Gastrocnemius medialis (tissue), 4 donors: ENCODE measurements at places on chromosomes 11 and 22.

DNA sequence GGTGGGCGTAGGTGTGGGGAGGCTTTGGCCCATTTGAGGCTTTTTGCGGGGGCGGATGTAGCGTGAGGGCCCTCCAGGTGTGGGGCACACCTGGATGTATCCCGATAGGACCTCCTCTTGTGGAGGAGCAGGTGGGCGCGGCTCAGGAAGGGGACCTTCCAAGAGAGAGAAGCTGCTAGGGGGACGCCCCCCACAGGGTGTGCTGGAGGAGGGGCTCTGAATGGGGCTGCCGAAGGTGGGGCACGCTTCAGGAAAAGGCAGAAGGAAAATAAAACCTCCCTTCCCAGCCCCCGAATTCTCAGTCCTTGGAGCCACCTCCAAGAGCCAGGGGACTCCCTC lies 621 bp downstream of the SGSM1 start:
- peak overlapping the region; percentile 49 for H3K4me3 ChIP-seq
- no peaks in the 10 kb centered on the region for H3K36me3 ChIP-seq
- no peak for DNase-seq
- H3K27me3 ChIP-seq, result no peaks in the 10 kb centered on the region

- no peak overlapping the region for H3K27ac ChIP-seq
- H3K4me3 ChIP-seq, result no peak overlapping the region
- peaks cover 7% of the 10 kb centered on the region for H3K4me1 ChIP-seq
- H3K36me3 ChIP-seq, result no peaks in the 10 kb centered on the region
Measured at GRCh38 chr11:115148101-115148500, 356.1 kb downstream of the CADM1 start.

GRCh38 chr22:44225812-44226211 lies 45.1 kb downstream of the PARVG start:
- no peak overlapping the region for H3K27ac ChIP-seq
- H3K4me3 ChIP-seq, result no peak overlapping the region
- no peak for DNase-seq
- no peaks in the 10 kb centered on the region for H3K4me1 ChIP-seq

DNA sequence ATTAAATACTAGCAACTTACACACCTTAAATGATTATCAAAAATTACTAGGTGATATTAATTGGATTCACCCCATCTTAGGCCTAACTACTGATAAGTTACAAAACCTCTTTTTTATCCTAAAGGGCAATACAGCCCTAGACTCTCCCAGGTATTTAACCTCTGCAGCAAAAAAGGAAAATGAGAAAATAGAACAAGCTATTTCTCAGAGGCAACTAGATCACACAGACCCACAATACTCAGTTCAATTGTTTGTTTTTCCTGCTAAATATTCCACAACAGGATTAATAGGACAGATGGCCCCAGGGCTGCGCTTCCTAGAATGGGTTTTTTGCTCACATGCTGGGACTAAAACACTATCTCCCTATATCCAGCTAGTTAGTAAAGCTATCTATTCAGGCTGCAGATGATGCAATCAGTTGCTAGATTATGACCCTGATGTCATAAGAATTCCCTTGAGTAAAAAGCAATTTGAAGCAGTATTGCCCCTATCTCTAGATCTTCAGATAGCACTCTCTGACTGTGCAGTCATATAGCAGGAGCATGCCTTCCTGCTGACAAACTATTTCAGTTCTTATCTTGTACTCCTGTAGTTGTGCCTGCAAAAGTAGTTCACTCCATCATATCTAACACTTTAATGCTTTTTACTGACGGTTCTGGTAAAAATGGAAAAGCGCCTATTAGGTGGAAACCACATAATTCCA lies 1595.5 kb upstream of the TENM4 start:
- no peaks in the 10 kb centered on the region for H3K27me3 ChIP-seq
- H3K36me3 ChIP-seq, result no peaks in the 10 kb centered on the region
- H3K4me3 ChIP-seq, result no peak overlapping the region
- no peak for DNase-seq

DNA sequence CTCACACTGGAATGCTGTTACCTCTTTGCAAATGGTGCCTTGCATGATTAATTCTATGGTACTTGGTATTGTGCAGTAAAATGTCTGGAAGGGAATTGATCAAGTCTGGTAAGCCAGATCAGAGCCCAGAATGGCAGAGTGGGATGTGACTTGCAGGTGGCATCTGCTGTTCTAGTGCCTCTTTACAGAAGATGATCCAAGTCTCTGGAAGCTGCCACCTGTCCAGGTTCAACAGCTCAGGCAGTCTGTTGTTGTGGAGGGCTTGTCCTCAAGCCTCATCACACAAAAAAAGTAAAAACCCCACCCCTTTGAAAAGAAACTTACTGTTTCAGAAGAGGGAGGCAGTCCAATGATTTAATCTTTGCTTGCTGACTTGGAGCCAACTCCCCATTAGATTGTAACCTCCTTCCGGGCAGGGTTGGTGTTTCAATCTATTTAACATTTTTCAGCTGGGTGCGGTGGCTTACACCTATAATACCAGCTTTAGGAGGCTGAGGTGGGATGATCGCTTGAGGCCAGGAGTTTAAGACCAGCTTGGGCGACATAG lies 17.1 kb downstream of the ZNRF3 start:
- peaks cover 22% of the 10 kb centered on the region for H3K4me1 ChIP-seq
- no peak overlapping the region for H3K27ac ChIP-seq
- H3K36me3 ChIP-seq, result no peaks in the 10 kb centered on the region
- H3K4me3 ChIP-seq, result no peak overlapping the region
- H3K27me3 ChIP-seq, result no peaks in the 10 kb centered on the region
- no peak for DNase-seq

DNA sequence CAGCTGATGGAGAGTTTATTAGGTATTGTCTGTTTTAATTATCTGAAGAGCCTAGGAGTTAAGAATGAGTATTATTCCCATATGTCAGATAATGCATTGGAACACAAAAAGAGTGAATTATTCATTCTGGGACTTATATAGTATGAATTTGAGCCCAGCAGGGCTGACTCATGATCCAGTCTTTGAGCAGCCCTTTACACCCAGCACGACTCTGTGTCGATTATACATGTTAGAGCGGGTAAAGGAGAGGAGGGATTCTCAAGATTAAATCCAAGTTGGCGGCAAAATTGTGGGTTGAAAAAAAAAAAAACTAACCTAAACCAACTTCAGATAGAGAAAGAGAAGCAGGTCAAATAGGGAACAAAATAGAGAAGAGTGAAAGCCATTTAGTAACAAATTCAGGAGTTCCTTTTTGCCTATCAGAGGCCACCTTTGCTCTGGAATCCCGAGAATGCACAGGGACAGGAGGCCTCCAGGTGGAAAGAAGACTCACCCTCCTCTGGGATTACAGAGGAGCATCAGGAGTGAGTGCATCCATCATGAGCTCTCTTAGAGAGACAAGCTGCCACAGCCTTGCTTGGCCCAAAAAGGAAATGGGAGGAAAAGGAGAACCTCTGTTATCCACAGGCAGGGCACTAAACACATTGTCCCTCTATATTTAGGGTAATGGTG lies 3.1 kb downstream of the MRGPRX1 start:
- H3K27me3 ChIP-seq, result no peaks in the 10 kb centered on the region
- no peak for DNase-seq
- H3K4me1 ChIP-seq, result no peaks in the 10 kb centered on the region
- no peak overlapping the region for H3K4me3 ChIP-seq
- no peak overlapping the region for H3K27ac ChIP-seq
- no peaks in the 10 kb centered on the region for H3K36me3 ChIP-seq

DNA sequence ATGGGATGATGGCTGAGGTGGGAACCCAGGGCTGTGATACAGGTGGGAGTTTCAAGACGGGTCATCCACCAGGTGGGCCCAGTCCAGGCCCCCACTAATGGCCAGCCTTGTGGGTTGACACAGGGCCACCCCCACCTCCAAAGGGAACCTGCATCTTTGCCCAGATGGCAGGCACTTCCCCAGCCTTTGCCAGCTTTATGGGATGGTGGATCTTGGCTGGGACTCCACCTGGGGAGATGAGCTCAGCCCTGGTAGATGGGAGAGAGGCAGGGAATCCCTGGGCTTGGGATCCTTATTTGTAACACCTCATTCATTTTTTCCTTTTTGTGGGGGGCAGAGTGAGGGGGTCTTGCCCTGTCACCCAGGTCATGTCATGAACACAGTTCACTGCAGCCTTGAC lies 33.4 kb downstream of the CD82 start:
- peaks cover 57% of the 10 kb centered on the region for H3K4me1 ChIP-seq
- no peak for DNase-seq

DNA sequence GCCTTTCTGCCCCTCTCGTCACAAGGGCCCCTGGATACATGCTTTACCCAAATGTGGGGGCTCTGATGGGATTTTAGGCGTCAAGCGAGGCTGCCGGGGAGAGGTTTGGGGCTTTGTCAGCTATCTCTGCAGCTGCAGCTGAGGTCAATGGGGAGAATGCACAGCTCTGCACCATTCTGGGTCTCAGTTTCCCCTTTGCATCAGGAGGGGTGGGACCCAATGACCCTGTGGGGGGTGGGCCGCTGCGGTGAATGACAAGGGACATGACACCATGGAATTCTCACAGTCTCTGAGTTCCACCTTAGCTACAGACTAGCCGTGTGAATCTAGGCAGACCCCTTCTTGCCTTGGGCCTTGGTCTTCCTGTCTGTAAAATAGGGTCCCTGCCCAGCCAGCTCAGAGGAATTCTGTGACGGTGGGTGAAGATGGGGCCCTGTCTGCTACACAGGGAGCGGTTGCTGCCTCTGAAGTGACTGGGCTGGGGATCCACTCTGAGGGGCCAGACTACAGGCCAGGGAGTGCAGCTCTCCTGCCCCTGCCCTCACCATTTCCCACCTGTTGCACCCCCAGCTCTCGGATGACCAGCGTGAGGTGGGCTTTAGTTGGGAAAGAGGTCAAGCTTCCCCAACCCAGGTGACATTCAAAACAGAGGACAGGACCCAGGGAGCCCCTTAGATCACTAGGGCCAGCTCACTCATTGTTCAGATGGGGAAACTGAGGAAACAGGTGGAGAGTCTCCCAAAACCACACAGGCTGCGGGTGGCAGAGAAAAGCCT lies 35.9 kb upstream of the WNT11 start:
- H3K4me3 ChIP-seq, result no peak overlapping the region
- no peak overlapping the region for H3K27ac ChIP-seq
- H3K36me3 ChIP-seq, result no peaks in the 10 kb centered on the region

DNA sequence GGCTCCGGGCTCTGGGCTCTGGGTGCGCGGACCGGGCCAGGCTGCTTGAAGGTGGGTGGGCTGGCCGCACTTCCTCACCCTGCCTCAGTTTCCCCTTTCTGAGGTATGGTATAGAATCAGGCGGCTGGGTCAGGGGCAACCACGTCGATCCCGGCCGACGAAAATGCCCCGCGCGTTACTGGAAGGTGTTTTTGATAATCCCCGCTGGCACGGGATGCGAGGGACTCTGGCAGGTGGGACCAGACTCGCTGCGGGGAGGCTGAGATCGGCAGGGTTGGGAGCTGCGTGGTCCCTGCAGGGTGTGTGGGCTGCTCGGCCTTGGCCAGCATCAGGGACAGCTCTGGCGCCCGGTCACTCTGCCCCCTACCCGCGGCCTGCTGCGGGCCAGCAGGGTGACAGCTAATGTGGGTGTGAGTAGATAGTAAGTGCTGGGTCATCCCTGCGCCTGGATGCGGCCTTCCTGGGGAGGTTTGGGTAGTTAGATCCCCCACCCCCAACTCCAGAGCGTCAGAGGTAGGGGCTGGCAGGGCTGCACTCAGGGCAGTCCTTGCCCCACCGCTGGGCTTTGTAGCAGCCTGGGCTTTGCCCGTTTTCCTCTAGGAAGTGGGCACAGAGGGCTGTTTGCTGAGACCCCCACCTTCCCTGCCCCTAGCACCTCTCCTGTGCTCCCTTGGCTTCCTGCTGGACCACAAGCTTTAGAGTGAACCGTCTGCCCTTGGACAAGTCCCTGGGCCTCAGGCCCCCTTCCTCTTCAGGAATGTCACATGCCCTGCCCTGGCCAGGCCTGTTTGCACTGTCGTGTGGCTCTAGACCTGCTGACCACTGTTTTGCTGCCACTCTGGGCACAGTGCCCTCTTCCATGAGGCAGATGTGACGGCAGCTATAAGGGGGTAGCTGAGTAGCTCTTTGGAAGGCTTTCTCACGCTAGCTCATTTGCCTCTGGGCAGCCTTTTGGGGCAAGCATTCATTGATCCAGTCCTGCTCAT lies 579 bp downstream of the TANGO2 start:
- H3K27ac ChIP-seq, result peak overlapping the region; percentile 98
- no peaks in the 10 kb centered on the region for H3K36me3 ChIP-seq
- peak overlapping the region; percentile 92 for H3K4me3 ChIP-seq
- peaks cover 24% of the 10 kb centered on the region for H3K4me1 ChIP-seq
- DNase-seq, result peak; percentile 88

- no peak overlapping the region for H3K27ac ChIP-seq
- DNase-seq, result no peak
- H3K36me3 ChIP-seq, result no peaks in the 10 kb centered on the region
- H3K27me3 ChIP-seq, result no peaks in the 10 kb centered on the region
- peaks cover 64% of the 10 kb centered on the region for H3K4me1 ChIP-seq
Measured at GRCh38 chr11:117075186-117075585, 23.0 kb downstream of the SIK3 start.

DNA sequence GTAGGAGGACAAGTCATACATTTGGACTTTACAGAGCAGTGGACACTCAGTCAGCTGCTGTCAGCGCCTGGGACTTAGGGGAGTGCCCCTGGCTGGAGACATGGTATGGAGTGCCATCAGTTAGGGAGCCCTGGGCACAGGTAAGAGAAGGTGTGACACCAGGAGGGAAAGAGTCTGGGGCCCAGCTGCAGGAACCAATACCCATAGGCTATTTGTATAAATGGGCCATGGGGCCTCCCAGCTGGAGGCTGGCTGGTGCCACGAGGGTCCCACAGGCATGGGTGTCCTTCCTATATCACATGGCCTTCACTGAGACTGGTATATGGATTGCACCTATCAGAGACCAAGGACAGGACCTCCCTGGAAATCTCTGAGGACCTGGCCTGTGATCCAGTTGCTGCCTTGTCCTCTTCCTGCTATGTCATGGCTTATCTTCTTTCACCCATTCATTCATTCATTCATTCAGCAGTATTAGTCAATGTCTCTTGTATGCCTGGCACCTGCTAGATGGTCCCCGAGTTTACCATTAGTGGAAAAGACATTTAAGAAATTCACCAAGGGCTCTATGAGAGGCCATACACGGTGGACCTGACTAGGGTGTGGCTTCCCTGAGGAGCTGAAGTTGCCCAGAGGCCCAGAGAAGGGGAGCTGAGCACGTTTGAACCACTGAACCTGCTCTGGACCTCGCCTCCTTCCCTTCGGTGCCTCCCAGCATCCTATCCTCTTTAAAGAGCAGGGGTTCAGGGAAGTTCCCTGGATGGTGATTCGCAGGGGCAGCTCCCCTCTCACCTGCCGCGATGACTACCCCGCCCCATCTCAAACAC lies 850 bp upstream of the MIF start:
- H3K4me1 ChIP-seq, result peaks cover 19% of the 10 kb centered on the region
- DNase-seq, result no peak
- H3K4me3 ChIP-seq, result peak overlapping the region; percentile 94
- H3K36me3 ChIP-seq, result peaks cover 8% of the 10 kb centered on the region
- peak overlapping the region; percentile 95 for H3K27ac ChIP-seq

DNA sequence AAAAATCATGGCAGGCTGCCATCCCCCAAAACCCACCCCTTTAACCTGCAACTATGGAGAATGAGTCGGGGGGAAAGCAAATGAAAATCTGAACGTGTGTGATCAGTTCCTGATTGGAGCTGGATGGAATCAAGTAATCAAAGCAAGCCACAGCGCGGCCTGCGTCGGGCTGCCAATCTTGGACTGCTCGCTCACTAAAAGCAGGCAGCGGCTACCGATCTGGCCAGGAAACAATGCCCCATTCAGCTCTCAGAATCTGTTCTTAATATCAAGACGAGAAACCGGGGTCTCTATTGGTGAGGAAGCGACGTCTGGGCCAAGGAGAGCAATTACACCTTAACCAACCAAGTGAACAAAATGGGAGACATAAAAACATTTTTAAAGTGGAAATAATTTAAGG lies 472.2 kb downstream of the SOX6 start:
- H3K27me3 ChIP-seq, result no peaks in the 10 kb centered on the region
- H3K36me3 ChIP-seq, result no peaks in the 10 kb centered on the region
- no peak for DNase-seq
- no peak overlapping the region for H3K27ac ChIP-seq
